ENCODE measurements at places on chromosomes 7 and 10.

GRCh38 chr10:128868481-128868880 lies 598.6 kb upstream of the MGMT start:
- DNase-seq: no peak

- no peak for DNase-seq
These were observed 4.8 kb downstream of the UPK3B start for GRCh38 chr7:76514926-76515771.

GRCh38 chr7:132164558-132165125 lies 411.6 kb downstream of the PLXNA4 start:
- DNase-seq: no peak

- peak; percentile 89 for DNase-seq
These were observed at the start of gene ZNF783 for GRCh38 chr7:149261829-149262617. Gene ZNF783, plus strand, starts transcription at chr7:149262196. Its CDS starts 138 bp downstream, at chr7:149262334.

- DNase-seq: no peak
These were observed 206.0 kb downstream of the CXCL12 start for GRCh38 chr10:44178856-44179255.

GRCh38 chr7:3063016-3063753 lies 19.5 kb upstream of the CARD11 start:
- DNase-seq: peak; percentile 89

GRCh38 chr7:1432411-1433082 lies 26.7 kb downstream of the MICALL2 start:
- peak; percentile 85 for DNase-seq

DNA sequence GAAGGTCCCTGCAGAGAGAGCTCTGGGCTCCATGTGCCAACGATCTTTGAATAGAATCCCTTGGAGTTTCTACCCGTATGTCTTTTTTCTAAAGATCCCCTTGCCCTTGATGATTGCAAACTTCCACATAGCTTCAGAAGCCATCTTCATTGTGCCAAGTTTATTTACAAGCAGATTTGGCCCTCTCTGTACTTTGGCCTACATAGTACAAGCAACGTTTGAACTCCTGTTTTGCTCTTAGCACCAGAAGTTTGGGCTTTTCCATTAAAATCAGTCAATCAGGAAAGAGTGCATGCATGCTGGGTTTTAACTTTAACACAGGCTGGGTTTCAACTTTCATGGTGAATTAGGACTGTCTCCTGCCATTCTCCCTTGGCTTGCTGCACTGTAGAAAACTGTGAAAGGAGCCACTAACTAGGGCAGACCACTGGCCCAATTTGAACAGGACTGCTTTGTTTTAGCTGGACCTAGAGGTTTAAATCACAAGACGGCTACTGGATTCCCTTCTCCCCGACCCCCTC lies 557.6 kb upstream of the GALNT17 start:
- DNase-seq: no peak

DNA sequence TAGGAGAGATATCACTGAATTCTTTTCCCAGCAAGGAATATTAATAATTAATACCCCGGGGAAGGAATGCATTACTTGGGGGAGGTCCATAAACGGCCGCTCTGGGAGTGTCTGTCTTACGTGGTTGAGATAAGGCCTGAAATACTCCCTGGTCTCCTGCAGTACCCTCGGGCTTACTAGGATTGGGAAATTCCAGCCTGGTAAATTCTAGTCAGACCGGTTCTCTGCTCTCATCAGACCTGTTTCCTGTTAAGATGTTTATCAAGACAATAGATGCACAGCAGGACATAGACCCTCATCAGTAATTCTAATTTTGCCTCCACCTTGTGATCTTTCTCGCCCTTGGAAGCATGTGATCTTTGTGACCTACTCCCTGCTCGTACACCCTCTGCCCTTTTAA lies 162.8 kb upstream of the KCND2 start:
- no peak for DNase-seq

DNA sequence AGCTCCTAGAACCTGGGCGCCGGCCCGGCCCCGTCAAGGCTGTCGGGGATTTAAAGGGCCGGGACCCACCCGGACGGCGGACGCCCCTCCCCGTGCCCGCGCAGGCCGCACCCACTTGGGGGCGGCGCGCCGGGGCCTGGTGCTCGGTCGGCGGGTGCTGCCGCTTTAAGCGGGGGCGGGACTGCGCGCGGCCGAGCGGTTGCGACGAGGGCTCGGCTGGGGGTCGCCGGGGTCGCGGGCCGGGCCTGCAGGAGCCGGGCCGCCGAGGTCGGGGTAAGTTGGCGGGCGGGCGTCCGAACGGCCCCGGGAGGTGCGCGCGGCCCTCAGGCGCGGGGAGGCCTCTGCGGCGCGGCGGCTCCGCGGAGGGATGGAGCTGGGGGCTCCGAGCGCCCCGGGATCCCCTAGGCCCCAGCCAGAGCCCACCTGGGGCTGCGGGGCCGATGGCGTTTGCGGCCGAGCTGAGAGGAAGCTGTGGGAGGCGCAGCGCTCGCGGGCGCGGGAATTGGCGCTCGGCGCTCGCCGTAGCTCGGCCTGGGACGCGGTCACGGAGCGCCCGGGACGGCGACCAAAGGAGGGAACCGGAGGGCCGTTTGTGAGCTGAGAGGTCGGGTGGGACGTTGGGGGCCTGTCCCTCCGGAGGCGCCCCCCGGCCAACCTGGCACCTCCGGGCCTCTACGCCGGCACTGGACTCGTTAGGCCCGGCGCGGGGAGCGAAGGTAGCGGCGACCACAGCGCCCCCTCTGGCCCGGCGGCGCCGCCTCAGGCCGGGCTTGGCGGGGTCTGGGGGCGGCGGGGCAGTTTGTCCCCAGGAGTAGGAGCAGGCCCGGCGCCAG lies at the start of gene TRRAP:
Gene TRRAP, plus strand, starts transcription at position 168 of the 833 bp plus-strand sequence. CDS start 2,619 bp downstream, outside the sequence.
- DNase-seq: peak; percentile 79

- DNase-seq: no peak
These were observed at the start of gene NEURL1 for GRCh38 chr10:103493362-103493915. Gene NEURL1, plus strand, starts transcription at chr10:103493705. Its CDS starts 683 bp downstream, at chr10:103494388.

DNA sequence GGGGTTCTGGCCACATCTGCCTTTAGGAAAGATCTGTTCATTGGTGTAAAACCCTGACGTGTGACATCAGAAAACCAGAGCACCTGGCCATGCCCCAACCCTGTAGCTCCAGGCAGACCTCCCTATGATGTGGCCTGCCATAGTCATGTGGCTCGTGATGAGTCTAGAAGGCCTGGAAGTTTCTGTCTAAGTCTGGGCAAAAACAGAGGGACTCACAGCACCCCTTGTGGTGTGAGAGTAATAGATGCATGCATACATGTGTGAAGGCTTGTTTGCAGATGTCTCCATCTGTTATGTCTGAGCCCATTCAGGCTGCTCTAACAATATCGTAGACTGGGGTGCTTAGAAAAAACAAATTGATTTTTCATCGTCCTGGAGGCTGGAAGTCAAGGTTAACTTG lies 309.3 kb downstream of the PAXIP1 start:
- DNase-seq: no peak

- no peak for DNase-seq
These were observed 83.5 kb upstream of the PRKG1 start for GRCh38 chr10:50990568-50991455.

DNA sequence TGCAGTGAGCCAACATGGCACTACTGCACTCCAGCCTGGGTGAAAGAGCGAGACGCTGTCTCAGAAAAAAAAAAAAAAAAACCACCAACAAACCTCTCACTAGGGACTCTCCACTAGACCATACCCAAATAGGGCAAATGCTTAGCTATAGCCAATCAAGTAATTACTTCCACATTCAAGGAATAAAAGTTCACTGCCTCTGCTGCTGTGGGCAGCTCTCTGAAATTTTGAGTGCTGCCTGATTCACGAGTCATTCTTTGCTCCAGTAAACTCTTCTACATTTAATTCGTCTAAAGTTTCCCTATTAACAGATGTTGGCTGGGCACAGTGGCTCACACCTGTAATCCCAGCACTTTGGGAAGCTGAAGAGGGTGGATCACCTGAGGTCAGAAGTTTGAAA lies 4.7 kb upstream of the NRBF2 start:
- DNase-seq: no peak

DNA sequence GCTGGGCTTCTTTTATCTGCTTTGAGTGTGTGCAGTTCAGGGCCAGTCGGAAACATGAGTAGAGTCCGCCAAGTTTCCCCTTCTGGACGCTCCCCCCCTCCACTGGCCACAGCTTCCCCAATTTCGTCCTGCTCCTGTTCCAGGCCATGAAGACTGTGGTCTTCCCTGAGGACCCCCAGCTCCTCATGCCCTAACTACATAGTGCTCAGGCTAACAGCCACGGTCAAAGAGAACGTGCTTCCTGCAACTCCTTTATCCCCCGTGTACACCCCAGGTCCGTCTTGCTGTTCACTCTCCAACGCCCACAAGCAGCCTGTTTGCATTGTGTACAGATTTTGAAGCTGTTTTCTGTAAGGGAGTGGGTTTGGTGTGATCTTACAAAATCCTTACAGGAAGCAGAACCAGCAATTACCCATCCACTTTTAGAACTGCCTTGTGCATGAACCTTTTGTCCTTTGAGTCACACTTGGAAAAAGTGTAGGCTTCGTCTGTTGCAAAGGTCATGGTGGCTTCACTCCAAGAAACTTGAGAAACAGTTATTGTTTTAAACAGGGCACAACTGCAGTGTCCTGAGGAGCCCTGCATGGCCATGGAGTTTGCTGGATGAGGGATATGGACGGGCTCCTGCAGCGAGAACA lies 77.0 kb upstream of the FAM20C start:
- no peak for DNase-seq

- DNase-seq: no peak
These were observed 50.4 kb upstream of the PPP2R2D start for GRCh38 chr10:131850383-131850870.

GRCh38 chr7:123241809-123242208 lies 42.0 kb upstream of the SLC13A1 start:
- no peak for DNase-seq

DNA sequence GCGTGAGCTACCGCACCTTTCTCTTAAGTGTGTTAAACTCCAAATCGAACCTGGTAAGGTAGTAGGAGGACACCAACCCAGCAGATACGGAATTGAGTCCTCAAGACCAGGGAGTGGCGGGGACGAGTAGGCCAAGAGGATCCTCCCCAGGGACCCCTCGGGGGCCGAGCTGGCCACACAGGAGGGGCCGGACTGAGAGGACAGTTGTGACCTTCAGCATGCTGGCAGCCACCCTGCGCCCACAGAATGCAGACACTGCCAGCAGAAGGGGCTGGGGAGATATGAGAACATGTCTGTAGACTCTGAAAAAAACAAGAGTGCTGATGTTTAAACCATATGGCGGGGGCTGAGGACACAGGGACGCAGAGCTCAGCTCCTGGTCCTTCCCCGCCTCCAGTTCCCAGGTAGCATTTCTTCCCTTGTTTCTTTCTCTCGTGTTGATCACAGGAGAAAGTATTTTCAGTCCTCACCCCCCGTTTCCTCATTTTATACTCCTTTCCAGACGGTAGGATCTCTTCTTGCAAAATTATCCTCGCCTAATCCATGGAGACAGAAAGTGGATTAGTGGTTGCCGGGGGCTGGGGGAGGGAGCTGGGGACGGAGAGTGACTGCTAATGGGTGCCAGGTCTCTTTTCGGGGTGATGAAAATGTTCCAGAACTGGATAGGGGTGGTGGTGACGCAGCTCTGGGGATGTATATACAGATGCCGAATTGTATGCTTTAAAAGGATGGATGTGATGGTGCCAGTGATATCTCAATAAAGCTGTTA lies 11.5 kb upstream of the UNCX start:
- DNase-seq: no peak
